ENCODE measurements at places on chromosomes 3 and 15. TPM values are rescaled to one million over a fixed set of nuclear protein-coding genes. Genes with fewer than 3 reads are reported as not detected.

DNA sequence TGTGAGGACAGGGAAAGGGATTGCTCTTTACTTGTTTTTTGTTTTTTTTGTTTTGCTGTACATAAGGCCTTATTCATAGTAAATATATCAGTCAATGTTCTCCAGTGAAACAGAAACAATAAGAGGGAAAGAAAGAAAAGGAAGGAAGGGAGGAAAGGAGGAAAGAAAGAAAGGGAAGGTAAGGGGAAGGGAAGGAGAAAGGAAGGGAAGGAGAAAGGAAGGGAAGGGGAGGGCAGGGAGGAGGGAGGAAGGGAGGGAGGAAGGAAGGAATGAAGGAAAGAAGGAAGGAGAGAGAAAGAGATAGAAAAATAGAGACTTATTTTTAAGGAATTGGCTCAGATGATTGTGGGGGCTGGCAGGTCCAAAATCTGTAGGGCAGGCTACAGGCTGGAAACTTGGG lies 37.2 kb downstream of the TIMP4 start:
- no peaks in the 10 kb centered on the region for H3K4me1 ChIP-seq
- H3K27me3 ChIP-seq, result peaks cover 5% of the 10 kb centered on the region
- no peak overlapping the region for H3K27ac ChIP-seq
- no peak for DNase-seq
- no peaks in the 10 kb centered on the region for H3K36me3 ChIP-seq

DNA sequence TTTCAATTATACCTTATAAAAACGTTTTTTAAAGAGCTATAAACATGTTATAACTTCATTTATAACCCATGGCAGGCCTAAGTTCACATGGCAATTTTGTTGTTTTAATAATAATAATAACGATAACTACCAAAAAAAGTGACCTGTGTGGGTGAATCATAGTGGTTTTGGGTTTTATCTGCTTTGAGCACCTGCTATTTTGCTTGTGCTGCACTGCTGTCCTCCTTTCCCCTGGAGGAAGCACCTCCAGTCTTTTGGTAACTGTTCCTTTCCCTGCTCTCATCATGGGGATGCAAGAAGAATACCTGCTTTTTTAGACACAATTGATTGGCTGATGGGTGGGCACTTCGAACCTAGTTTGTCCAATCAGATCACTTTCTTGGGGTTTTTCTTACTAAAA lies 388.0 kb upstream of the TBL1XR1 start:
- no peak overlapping the region for H3K4me3 ChIP-seq
- no peak overlapping the region for H3K27ac ChIP-seq
- H3K4me1 ChIP-seq, result peaks cover 6% of the 10 kb centered on the region

DNA sequence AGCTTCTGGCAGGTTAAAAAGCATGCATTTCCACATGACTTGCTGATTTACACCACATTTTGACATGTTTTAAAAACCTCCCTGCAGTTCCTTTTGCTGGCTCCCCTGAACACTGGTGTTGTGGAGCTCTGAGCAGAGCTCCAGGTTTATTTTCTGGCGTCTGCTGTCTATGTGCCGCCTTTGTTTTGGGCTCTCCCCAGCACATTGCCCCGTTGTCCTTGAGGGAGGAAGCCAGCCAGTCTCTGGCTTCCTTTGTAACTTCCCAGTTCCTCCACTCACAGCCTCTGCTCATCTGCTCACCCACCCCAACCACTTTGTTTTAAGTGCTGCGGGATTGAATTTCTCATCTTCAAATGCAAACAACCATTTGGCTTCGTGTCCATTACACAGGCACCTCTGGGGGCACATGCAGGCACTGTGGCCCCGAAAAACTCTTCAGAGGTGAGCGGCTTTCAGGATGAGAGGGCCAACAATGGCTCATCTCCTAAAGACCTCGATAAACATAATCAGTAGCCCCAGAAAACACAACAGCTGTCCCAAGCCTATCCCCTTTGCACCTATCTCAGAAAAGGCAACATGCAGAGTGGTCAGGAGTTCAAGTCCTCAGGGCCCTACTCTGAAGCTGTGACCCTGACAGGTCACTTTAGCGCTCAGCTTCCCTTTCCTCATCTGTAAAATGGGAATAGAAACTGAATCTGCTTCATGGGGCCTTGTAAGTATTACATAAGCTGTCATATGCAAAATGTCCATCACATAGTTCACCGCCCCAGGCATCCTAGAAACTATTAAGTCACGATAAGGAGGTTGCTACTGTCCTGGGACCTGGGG lies 1.3 kb upstream of the MEF2A start:
- H3K4me1 ChIP-seq, result peaks cover 33% of the 10 kb centered on the region
- peak overlapping the region; percentile 66 for H3K4me3 ChIP-seq
- peak overlapping the region; percentile 98 for H3K27ac ChIP-seq
- no peaks in the 10 kb centered on the region for H3K27me3 ChIP-seq
- peak; percentile 19 for DNase-seq

DNA sequence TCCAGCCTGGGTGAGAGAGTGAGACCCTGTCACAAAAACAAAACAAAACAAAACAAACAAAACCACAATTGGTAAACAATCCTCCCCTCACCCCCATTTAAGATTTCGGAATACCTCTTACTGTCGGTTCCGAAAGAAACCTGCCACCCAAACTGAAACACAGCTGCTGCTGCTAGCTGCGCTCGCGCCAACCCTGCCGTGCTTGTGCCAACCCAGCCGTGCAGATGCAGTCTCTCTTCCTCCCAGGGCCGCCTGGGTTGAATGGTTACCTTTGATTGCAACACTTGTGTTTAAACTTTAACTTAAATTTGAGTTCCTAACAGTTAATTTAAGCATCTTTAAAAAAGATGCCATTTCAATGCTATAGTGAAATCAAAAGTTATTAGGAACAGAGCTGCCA lies 28.5 kb upstream of the SPTBN5 start:
- no peaks in the 10 kb centered on the region for H3K36me3 ChIP-seq
- no peak overlapping the region for H3K27ac ChIP-seq
- no peaks in the 10 kb centered on the region for H3K27me3 ChIP-seq
- H3K4me3 ChIP-seq, result no peak overlapping the region
- peaks cover 31% of the 10 kb centered on the region for H3K4me1 ChIP-seq

DNA sequence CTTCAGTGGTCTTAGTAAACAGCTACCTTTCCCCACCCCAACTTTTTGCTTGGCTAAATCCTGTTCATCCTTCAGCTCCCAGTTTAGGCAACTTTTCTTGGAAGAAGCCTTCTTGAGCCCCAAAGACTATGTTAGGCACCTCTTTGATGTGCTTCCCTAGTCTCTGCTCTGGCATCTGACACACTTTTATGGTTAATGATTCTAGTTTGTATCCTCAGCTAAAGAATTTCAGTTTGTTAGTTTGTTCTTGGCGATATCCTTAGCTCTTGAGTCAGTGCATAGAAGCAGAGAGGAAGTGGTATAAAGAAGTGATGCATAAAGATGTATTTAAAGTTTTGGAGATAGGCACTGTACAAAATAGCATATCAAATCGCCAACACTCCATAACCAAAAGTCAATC lies 168.4 kb downstream of the WDR72 start:
- no peaks in the 10 kb centered on the region for H3K4me1 ChIP-seq
- H3K36me3 ChIP-seq, result no peaks in the 10 kb centered on the region

GRCh38 chr15:45646220-45646619 lies 11.4 kb downstream of the SQOR start:
- H3K4me3 ChIP-seq, result no peak overlapping the region
- no peaks in the 10 kb centered on the region for H3K36me3 ChIP-seq
- H3K27me3 ChIP-seq, result no peaks in the 10 kb centered on the region
- H3K27ac ChIP-seq, result peak overlapping the region; percentile 96
- peaks cover 92% of the 10 kb centered on the region for H3K4me1 ChIP-seq
- DNase-seq, result no peak

DNA sequence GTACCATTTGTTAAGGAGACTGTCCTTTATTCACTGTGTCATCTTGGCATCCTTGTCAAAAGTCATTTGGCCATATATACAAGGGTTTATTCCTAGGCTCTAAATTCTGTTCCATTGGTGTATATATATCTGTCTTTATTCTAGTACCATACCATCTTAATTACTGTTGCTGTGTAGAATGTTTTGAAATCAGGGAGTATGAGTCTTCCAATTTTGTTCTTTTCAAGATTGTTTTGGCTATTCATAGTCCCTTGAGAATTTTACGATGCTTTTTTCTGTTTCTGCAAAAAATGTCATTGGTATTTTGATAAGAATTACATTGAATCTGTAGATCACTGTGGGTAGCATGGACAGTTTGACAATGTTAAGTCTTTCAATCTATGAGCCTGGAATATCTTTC lies 28.7 kb downstream of the PFN2 start:
- H3K4me3 ChIP-seq, result no peak overlapping the region
- no peaks in the 10 kb centered on the region for H3K4me1 ChIP-seq
- H3K27ac ChIP-seq, result no peak overlapping the region
- H3K27me3 ChIP-seq, result no peaks in the 10 kb centered on the region
- DNase-seq, result no peak

- DNase-seq, result no peak
- H3K27me3 ChIP-seq, result no peaks in the 10 kb centered on the region
- H3K36me3 ChIP-seq, result no peaks in the 10 kb centered on the region
- no peak overlapping the region for H3K4me3 ChIP-seq
Measured at GRCh38 chr3:26236531-26236930, 386.0 kb upstream of the LRRC3B start.

- no peak overlapping the region for H3K4me3 ChIP-seq
- no peaks in the 10 kb centered on the region for H3K27me3 ChIP-seq
- H3K27ac ChIP-seq, result no peak overlapping the region
Measured at GRCh38 chr3:102299125-102299877, 135.5 kb upstream of the ZPLD1 start.

DNA sequence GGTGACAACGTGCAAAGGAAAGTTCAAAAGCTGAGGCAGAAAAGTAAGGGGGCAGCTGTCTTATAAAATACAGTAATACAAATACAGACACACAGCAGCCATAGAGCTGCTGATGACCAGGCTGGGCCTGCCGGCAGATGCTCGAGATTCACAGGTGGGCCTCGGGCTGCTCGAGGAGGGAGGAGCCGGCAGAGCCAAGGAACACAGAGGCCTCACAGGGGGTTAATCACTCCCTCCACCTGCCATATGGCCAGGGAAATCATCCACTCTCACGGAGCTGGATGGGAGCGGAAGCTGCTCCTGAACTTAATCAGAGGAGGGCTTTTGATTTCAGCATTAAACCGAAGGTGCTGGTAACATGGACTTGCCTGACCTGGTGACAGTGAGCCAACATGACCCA lies 29.6 kb upstream of the MGLL start:
- H3K4me3 ChIP-seq, result no peak overlapping the region
- H3K36me3 ChIP-seq, result no peaks in the 10 kb centered on the region
- no peak overlapping the region for H3K27ac ChIP-seq
- H3K27me3 ChIP-seq, result no peaks in the 10 kb centered on the region
- no peaks in the 10 kb centered on the region for H3K4me1 ChIP-seq

GRCh38 chr3:192825216-192825615 lies 92.4 kb downstream of the MB21D2 start:
- no peak overlapping the region for H3K27ac ChIP-seq
- H3K4me3 ChIP-seq, result no peak overlapping the region
- H3K36me3 ChIP-seq, result no peaks in the 10 kb centered on the region
- no peaks in the 10 kb centered on the region for H3K27me3 ChIP-seq

MYRIP gene
- total RNA-seq, result 7.0 TPM

TMEM207 gene
- total RNA-seq, result not detected

FOXB1 gene
- total RNA-seq, result not detected

PXYLP1 gene
- 11.7 TPM for total RNA-seq

CFAP100 gene
- not detected for total RNA-seq

P3H2 gene
- total RNA-seq, result 69.6 TPM

WDR72 gene
- not detected for total RNA-seq

B3GNT5 gene
- 46.3 TPM for total RNA-seq
